ENCODE measurements at places on chromosomes 5 and 9. TPM values are rescaled to one million over a fixed set of nuclear protein-coding genes. Genes with fewer than 3 reads are reported as not detected.
A peak's percentile ranks its signal among the peaks of the same experiment; 100 is the strongest.

CTXN3 gene
- not detected for total RNA-seq

FGF18 gene
- total RNA-seq = 0.21 TPM

GRCh38 chr5:4116834-4117233 lies 521.2 kb downstream of the IRX1 start:
- no peak overlapping the region for H3K27ac ChIP-seq
- H3K4me1 ChIP-seq = no peaks in the 10 kb centered on the region
- H3K4me3 ChIP-seq = no peak overlapping the region

FAM169A gene
- 3.5 TPM for total RNA-seq

DNA sequence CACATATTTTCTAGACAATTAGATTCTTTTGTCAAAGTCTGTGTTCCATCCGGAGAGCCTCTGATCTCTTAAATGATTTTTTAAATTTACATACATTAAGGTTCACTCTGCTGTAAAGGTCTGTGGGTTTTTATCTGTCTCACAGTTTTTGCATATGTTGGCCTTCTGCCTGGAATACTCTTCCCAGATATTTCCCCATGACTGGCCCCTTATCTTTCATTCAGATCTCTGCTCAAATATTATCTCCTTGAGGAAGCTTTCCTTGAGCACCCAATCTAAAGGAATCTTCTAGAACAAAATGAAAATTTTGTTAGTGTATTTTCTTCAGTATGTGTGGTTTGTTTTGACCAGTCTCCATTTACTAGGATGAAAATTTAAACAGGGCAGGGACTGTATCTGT lies 26.3 kb downstream of the FAF2 start:
- no peak overlapping the region for H3K27ac ChIP-seq
- H3K36me3 ChIP-seq = peaks cover 27% of the 10 kb centered on the region
- H3K27me3 ChIP-seq = no peaks in the 10 kb centered on the region
- H3K4me1 ChIP-seq = peaks cover 11% of the 10 kb centered on the region
- H3K4me3 ChIP-seq = no peak overlapping the region

GRCh38 chr5:68381909-68382308 lies 166.4 kb downstream of the PIK3R1 start:
- no peak overlapping the region for H3K4me3 ChIP-seq
- H3K27ac ChIP-seq = peak overlapping the region; percentile 53
- peaks cover 7% of the 10 kb centered on the region for H3K36me3 ChIP-seq
- no peak for DNase-seq

Measured in activated T-helper 1 cell treated with anti-CD3 and anti-CD28 coated beads, Interleukin-12 subunit alpha, Interleukin-12 subunit beta, Interleukin-2, Interleukin-4 antibody, amounts not matched to agents 30 ng/mL and 10 ng/mL and 1 ng/mL, durations not matched to agents 14 hours and 24 hours and 36 hours (primary cell).